SK-N-MC (cell line): ENCODE measurements at places on chromosomes 7 and 10.

GRCh38 chr10:109327266-109327665, 596.0 kb downstream of the XPNPEP1 start:
- DNase-seq, result no peak

- DNase-seq, result no peak
These were observed 174.8 kb downstream of the KIAA1217 start for GRCh38 chr10:24383681-24384106.

DNA sequence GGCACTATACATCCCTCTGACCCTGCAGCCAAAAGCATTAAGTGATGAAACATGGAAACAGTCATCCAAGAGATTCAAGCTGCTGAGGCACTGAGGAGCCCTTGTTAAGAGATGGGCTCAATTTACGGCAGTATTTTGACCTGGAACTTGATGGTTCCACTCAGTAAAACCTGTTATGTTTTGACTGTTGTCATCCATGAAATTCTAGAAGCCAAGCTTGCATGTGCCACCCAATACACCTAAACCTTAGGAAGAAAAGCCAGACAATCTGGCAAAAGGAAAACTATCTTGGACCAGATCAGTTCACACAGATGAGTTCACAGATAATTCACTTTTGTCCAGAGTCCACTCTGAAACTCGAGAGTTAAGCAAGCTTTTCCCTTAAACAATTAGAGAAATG, 53.2 kb downstream of the ICA1 start:
- DNase-seq, result no peak

- DNase-seq, result no peak
These were observed 25.7 kb downstream of the GRIFIN start for GRCh38 chr7:2450198-2451107.

GRCh38 chr7:43516581-43517342, 66.1 kb upstream of the STK17A start:
- DNase-seq, result no peak
